ENCODE measurements at places on chromosomes 6 and 20.
A peak's percentile ranks its signal among the peaks of the same experiment; 100 is the strongest.

DNA sequence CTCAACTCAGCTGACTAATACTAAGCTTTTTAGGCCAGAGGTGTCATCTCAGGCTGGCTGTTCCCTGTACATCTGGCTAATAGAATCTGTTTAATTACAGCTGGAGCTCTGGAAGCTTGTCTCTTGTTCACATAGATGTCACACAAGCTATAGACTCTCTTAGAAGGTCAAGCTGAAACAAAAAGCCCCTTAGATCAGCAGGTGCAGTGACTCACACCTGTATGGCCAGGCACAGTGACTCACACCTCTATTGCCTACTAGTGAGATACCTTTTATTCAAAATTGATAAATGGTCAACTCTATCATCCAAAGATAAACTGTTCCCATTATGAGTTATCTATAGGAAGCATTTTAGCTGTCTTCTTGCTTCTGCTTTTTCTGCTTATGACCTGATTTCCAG, 29.9 kb upstream of the MTHFD1L start:
- no peak for DNase-seq

- no peak for DNase-seq
Measured at GRCh38 chr20:25273541-25274358, 25.9 kb downstream of the PYGB start.

GRCh38 chr6:159064477-159064876, 19.7 kb upstream of the TAGAP start:
- DNase-seq = no peak

GRCh38 chr6:158768436-158768835, 50.7 kb downstream of the EZR start:
- no peak for DNase-seq

DNA sequence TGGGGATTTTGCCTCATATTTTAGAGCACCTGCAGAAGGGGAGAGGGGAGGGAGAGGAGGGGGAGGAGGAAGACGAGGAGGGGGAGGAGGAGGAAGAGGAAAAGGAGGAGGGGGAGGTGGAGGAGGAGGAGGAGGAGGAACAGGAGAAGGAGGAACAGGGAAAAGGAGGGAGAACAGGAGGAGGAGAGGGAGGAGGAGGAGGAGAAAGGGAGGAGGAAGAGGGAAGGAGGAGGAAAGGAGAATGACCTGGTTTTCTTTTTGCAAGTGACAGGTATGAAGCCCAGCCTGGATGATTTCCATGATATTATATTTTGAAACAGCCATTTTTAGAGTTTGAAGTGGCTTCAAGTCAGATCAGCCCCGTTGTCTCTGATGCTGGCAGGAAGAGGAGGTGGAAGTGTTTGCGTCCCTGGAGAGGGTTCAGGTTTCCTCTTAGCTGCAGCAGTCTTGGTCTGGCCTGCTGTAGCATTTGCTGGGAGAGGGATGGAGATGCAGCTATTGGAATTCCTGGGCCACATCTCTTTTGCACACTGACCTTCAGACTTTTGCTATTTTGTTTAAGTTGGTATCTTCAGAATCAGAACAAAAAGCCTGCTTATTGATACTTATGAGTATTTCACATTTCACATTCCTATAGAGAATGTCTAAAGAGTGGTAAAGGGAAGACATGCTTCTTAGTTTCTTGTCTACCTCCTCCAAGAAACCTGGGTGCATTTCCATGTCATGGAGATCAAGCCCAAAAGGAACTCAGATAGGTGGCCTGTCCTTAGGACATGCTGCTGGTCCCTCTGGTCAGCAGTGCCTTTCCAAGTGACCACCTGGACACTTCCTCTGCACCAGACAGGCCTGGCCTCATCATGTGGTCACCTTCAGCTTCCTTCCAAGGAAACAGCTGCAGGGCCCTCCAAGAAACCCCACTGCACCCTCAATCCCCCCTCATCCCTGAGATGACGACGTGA, 54.3 kb upstream of the IYD start:
- no peak for DNase-seq

DNA sequence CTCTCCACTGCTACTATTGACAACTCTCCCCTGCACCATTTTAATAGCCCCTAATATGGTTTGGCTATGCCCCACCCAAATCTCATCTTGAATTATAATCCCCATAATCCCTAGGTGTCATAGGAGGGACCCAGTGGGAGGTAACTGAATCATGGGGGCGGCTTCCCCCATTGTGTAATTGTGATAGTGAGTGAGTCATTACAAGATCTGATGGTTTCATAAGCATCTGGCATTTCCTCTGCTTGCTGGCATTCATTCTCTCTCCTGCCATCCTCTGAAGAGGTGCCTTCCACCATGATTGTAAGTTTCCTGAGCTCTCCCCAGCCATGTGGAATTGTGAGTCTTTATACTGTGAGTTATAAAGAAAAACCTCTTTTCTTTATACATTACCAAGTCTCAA, 74.1 kb upstream of the TCF21 start:
- no peak for DNase-seq

DNA sequence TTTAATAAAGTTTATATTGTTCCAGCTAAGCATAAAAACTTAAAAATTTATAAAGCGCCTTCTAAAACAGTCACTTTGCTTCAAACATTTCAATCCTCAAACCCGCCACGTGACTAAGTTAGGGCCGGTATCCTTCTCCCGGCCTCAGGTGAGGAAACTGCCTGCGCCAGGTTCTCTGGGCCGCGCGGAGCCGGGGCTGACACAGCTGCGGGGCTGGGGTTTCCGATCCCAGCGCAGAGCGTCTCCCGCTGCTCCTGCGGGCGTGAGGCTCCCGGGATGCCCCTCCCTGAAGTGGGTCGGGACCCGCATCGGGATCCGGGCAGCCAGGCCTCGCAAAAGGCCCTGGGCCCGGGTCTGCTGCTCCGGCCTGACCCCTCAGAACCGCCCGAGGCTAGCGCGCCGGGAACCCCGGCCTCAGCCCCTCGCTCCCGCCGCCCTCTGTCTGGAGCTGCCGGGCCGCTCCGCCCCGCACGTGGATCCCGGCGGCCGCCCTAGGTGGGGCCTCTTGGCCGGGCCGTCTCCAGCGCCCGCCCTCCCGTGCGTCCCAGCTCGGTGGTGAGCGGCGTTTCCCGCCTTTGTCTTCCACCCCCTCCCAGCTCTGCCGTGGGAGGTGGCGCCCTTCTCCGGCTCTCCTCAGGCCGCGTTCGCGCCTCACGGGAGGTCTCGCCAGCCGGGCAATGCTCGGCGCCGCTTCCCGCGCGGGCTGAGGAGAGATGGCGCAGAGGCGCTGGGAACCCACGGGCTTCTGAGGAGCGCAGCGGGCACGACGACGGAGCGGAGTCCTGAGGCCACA, 267.9 kb downstream of the DLL1 start:
- no peak for DNase-seq

DNA sequence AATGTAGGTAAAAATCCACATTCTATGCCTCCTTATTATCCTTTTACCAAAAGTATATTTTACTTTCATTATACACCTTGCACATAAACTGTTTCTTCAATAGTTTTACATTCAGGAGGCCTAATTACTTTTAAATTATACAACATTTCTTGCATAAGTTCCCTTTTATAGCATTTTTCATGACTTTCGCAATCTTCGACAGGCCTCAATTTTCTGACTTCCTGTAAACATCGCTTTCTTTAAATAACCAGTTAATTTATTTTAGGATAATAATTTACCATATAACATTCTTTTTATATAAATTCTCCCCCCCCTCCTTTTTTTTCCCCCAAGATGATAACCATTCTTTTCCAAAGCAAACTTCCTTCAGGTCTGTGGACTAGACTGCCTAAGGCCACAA, 9.2 kb downstream of the SLC35A1 start:
- no peak for DNase-seq

DNA sequence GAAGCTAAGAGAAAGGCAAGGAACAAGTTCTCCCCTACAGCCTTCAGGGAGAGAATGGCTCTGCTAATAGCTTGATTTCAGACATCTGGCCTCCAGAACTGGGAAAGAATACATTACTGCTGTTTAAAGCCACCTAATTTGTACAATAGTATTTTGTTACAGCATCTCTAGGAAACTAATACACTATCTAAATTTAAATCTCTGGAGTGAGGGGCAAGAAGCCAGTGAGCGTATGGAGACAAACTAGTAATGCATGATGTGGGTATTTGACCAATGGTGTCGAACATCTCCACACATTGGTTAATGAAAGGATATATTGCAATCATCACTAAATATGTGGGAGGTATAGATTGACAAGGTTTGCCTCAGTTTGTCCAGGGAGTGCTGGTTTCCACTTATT, 451.5 kb downstream of the EPM2A start:
- DNase-seq = no peak

- no peak for DNase-seq
Measured at GRCh38 chr6:106244521-106244920, 81.0 kb downstream of the ATG5 start.

- no peak for DNase-seq
Measured at GRCh38 chr6:81856872-81857271, 104.4 kb upstream of the TENT5A start.

DNA sequence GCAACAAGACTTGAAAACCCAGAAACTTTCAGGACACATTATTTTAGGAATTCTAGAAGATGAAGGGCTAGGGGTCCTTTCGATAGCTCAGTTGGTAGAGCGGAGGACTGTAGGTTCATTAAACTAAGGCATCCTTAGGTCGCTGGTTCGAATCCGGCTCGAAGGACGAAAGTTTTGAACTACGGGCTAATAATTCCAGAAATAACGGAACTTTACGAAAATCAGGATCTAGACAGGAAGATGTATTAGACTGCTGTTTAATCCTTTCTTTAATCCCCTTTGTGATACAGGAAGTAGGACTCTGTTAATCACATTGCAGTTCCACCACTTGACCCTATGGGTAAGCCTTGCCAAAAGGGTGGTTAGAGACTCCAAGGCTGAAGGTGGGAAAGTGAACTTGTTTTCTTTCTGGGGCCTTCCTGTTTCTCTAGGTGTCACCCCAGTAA, 21.2 kb upstream of the ABT1 start:
- DNase-seq = no peak

DNA sequence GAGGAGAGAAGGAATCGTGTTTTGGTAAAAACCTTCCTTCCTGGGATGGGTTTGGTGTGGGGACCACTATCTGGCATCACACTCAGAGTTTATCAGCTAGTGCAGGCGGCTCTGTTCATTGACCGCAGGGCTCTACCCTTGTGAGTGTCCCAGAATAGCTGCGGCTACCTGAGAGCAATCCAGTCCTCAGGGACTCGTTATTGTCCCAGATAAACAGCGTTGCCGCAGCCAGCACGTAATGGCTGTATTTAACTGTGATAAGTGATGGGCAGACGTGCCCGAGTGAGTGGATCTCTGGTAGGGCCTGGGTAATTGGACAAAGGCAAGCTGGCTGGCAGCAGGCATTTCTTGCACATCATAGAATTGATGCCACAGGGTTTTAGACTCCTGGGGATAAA, 163.3 kb downstream of the SOBP start:
- DNase-seq = no peak

DNA sequence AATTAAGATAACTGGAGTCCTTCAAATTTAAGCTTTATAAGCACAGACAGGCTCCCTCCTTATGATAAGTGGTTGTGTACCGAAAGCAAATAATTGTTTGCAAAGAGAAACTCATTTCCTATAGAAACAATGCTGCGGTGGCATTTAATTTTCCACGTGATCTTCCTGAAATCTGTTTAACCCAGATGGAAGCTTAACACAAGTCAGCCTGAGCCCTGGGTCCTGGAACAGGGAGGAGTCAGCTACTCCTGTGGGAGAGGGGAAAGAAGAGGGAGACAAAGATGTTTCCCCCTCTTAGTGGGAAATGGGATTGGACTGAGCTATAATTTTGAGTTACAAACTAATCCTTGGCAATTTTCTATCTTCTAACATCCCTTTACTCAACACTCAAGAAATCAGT, 136.5 kb downstream of the ELOVL4 start:
- DNase-seq = peak; percentile 49

DNA sequence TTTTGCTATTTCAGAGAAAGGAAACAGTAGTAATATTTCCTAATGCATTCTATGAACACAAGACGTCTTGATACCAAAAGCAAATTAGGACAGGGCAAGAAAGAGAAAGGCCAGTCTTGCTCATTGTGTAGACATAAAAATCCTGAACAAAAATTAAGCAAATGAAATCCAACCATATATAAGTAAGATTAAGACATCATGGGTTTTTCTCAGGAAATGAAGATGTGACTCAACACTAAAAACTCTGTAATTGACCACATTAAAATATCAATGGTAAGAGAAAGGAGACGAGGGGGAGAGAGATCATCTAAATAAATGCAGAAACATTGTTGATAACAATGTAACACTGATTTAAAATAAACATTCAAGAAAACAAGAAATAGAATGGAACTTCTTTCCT, 205.4 kb downstream of the SOD2 start:
- no peak for DNase-seq

DNA sequence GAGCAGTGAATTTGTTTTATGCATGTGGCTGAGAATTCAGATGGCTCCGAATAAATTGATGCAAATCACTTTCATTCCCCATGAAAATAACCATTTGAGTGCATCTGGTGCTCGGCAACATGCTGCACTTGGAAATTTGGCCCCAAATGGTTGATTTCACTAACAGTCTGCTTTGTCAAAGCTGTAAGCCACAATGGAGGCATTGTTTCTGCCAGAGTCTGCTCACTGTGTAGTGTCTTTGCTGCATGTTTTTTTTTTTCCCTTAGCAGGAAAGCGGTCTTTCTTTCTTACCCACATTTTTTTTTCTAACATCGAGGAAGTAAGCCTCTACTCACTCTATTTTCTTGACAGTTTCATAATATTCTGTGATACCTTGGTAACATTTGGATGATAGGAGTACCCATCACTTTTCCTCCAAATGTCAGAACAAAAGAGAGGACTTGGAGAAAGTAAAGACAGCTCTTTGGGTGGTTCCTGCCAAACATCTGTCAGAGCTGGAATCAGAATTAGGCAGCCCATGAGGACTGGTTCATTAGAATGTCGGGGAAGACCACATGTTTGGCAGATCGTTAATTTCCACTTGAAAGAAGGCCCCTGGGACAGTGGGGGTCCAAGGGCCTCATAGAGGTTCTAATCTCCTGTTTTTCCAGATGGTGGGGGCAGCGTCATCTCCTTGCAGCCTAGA, 149.5 kb downstream of the DOK5 start:
- no peak for DNase-seq

DNA sequence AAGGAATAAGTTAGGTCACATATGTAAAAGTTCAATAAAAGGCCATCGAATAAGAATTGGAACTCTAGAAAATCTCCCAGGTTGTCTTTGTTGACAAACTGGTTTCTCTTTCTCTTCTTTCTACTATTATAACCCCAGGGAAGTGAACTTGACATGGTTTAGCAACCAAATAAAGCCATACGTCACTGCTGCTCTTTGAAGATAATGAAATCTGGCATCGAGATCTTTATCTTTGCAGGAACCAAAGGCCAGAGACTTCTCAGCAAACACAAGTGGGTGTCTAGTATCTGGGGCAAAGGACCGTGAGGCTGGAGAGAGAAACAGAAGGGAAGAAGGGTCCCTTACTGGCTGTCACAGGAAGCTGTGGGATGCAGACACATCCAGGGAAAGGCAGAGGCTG, 286.7 kb upstream of the CDYL start:
- no peak for DNase-seq

DNA sequence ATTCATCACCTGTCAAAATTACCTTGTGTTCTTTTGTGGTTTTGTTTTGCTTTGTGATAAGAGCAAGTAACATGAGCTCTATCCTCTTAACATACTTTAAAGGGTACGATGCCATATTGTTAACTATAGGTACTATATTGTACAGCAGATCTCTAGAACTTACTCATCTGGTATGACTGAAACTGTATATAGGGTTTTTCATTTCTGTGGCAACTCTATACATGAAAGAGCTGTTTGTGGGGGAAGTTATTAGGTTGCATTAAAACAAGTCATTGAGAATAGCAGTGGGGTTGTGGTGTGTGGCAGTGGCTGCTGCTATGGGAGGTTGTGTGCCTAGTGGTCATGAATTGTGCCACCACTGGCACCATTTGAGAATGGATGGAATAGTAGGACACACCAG, 268.4 kb downstream of the KCNQ5 start:
- DNase-seq = no peak

GRCh38 chr6:146302994-146303393, 240.6 kb upstream of the RAB32 start:
- DNase-seq = no peak

Measured in NCI-H1417 treated with DMSO at 0.1 percent for 48 hours (cell line).